ENCODE measurements at places on chromosomes 2 and 18.
A peak's percentile ranks its signal among the peaks of the same experiment; 100 is the strongest.

GRCh38 chr18:62085756-62086155 is 101.1 kb downstream of the PIGN start:
- no peak for DNase-seq

DNA sequence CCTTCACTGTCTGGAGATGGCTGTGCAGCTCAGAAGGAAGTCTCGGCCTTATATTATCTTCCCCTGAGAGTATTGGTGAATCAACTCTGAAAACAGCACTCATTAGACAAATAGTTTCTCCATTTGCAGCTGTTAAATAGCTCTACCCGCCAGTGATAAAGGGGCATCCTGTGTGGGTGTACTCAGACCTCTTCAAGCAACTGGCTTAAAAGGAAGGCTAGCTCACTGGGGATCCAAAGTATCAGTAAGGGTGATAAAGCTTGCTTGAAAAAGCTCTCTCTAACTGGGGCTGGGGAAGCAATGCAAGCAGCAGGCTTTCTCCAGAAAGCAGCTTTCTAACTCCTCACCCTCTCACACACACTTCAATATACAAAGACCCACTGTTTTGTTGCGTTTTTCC is 64.9 kb upstream of the PSMD14 start:
- no peak for DNase-seq

DNA sequence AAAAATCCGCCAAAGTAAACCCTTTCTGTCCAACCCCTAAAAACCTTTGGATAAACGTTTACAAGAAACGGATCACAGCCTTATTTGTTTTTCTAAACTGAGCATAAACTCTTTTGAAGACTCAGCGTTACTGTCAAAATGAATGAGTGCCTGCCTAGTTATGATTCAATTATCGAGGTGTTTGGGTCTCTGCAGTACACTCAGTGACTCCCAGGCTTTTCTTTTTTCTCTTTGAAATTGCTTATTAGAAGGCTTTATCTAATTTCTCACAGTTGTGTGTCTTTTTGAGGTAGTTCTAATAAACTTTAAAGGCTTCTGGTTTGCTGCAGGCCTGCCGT is 663 bp downstream of the RHBDD1 start:
- no peak for DNase-seq

DNA sequence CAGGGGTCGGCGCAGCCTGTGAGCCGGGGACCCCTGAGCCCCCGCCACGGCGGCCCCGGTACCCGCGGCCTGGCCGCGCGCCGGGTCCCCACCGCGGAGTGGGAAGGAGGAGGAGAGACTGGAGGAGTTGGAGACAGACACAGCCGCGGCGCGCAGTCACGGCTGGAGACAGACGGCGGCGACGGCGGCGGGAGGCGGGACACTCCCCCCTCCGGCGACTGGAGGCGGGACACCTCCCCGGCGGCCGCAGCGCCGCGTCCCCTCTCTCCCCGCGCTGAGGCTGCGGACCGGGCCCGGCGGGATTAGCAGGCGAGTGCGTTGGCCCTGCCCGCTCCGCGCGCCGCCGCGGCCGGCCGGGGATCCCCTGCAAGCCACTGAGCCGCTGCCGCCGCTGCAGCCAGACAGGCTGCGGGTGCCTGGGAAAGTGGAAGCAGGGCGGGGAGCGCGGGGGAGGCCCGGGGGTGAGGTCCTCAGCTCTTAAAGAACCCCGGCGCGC is 1.0 kb upstream of the LDLRAD4 start:
- DNase-seq, result peak; percentile 85

DNA sequence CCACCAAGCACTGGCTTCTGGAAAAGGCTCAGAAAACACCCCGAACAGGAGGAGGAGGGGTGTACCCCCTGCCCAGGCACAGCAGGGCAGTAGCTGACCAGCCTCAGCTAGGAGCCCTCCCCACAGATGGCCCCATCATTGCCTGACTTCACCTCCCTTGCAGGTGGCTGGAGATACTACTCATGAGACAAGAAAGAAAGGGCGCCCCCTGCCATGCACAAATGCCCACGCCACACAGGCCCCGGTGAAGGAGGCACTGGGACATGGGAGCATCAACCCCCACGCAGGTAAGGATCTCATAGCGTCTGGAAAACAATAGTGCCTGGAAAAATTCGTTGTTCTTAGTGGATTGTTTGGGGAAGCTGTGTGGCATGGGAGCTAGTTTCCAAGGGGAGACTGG is 240.6 kb downstream of the TFCP2L1 start:
- DNase-seq, result no peak

DNA sequence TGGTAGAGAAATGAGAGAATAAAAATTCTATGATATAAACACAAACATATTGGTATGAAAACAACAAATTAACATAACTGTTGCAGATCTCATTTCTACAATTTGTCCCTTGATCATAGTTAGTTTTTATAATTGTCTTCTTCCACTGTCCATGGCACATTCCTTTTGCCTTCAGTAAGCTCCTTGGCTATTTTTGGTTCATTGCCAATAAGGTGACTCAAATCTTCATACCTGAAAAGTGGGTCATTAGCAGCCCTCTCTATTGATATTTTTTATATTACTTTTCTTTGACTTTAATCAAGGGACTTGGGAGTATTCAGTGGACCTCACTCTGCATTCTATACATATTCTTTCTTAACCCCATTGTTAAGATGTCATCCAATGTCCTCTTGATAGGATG is 552.9 kb downstream of the TDRD15 start:
- no peak for DNase-seq

- no peak for DNase-seq
These were observed 156.1 kb upstream of the SIX3 start for GRCh38 chr2:44785433-44785832.

DNA sequence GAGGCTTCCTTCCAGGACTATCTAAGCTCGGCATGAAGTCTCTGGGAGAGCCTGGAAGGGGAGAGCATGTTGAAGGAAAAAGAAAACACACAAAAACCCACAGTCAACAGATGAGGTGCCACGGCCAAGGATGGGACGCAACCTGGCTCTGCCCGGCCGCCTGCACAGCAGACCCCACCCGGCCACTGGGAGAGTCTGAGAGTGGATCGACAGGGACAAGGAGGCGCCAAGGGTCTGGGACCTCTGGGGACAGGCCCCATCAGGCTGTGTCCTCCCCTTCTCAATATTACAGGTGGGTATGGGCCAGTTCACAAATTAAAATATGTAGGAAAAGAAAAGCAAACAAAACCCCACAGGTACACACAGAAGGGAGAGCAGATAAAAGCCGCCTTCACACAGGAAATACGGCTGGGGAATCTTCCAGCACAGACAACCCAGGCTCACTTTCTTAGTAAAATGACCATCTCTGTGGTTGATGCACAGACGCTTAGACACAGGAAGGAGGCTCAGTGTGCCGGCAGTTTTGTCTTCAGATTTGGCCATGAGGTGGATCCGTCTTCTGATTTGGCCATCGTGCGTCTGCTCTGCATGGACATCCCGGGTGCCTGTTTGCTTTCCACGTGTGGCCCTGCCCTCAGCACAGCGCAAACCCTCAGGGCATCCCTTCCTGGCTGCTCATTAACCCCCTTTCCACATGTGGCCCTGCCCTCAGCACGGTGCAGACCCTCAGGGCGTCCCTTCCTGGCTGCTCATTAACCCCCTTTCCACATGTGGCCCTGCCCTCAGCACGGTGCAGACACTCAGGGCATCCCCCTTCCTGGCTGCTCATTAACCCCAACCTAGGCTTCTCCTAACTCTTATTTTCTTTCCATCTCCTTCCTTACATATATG is 138.4 kb downstream of the EIPR1 start:
- DNase-seq, result no peak

Measured in retina (tissue), 1 donor.